ENCODE measurements at places on chromosomes 6 and 20.

DNA sequence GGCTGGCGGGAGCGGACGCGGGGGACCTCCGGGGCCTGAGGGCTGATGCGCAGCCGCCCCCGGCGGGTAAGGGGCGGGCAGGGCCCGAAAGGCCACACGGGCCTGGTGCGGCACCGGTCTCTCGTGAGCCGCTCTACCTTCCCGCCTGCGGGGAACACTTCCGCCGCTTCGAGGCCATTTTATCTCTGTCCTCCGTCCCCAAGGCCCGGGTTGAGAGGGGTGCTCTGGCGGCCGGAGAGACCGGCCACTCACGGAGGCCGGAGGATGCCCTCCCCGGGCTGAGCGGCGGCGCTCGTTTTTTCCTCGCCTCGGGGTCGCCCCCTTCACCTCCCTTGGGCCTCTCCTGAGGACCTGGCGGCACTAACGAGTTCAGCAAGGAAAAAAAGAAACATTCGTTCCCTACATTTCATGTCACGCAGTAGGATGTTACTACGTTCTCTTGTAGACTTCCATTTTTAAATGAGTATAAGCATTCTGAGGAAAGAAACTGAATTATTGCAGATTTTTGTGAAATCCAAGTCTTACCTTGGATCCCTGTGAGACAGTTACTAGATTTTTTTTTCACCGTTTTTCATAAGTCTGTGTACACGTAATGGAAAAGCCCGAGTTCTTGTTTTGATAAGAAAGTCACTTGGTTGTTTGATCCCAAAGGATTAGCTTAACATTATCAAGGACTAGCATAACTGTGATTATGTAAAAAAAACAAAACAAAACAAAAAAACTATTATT lies 575 bp downstream of the WTAP start:
- DNase-seq: peak; percentile 76

DNA sequence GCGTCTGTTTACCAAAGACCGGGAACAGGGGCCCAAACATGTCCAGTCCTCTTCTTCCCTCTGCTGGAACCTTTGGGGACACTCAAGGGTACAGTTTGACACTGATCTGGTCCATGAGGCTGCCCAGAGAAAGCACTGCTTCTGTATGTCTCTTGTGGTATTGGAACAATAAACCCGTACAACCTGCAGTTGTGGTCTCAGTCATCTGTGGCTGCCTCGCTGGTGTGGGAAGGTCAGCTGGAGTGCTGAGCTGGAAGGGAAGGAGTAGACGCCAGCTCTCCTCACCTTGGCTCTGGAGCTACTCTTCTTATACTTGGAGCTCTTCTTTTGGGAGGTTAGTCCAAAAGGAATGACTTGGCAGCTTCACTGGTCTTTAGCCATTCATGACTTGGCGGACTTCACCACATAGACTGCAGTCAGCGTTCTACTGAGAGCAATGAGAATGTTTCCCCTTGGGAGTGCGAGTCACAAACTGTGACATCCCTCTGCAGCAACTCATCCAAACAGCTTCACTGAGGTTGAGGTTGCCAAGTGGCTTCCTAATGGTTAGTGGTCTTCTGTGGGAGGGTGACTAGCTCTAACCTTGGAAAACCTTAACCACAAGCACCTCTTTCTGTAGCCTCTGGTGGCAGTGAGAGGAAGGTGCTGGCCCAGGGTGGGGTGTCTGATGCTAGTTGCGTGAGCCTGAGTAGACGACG lies 81.2 kb downstream of the ASXL1 start:
- DNase-seq: no peak

- no peak for DNase-seq
Measured at GRCh38 chr6:127918506-127919427, 17.9 kb upstream of the THEMIS start.

DNA sequence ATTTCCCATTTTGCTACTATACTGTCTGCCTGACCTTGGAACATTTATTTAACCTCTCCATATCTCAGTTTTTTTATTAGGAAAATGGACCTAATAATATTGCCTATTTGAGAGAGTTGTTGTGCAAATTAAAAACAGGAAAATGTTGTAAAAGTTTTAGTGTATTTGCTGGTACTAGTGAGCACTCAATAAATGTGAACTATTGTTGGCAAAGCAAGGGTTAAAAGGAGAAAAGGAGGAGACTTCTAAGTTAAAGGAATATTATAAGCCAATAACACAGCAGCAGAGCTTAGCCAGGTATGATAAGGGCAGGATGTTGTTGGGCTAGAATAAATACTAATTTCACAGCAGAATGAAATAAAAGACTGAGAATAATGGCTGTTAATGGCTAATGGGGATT lies 211.9 kb upstream of the FUT9 start:
- no peak for DNase-seq

- no peak for DNase-seq
Measured at GRCh38 chr6:15246666-15247499, 1.0 kb downstream of the JARID2 start.

GRCh38 chr6:16148498-16148897 lies 19.6 kb downstream of the MYLIP start:
- DNase-seq: no peak

DNA sequence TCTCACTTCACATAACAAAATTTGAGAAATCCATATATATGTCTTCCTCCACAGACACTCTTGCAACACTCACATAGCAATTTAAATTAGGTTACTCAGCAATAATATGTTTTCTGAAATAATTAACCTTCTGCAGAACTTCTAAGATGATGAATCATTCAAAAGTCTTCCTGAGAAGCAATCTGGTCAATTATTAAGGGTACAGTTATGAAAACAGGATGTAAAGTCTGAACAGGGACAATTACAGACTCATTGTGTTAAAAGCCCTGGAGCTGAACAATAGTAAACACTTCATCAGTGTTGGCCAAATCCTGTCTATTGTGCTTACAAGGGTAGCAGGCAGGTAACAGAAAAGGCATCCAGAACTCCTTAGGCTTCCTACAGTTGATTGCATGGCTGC lies 75.4 kb downstream of the FILIP1 start:
- no peak for DNase-seq

GRCh38 chr20:15544742-15545141 lies 1028.5 kb downstream of the KIF16B start:
- no peak for DNase-seq

- DNase-seq: no peak
Measured at GRCh38 chr20:2152317-2152716, 50.7 kb downstream of the STK35 start.

DNA sequence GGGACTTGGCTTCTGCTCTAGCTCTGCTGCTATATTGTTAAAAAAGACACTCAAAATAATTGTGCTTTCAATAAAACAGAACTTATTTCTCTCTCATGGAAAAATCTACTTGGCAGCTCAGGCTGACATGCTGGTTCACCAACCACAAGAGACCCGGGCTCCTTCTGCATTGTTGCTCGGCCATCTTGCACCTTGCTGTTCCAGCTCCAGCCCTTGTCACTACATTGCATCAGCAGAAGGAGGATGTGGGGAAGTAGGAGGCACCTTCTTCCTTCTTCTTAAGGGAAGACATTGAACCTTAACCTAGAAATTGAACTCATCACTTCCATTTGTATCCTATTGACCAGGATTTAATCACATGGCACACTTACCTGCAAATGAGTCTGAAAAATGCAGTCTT lies 6.6 kb upstream of the C20orf202 start:
- no peak for DNase-seq

DNA sequence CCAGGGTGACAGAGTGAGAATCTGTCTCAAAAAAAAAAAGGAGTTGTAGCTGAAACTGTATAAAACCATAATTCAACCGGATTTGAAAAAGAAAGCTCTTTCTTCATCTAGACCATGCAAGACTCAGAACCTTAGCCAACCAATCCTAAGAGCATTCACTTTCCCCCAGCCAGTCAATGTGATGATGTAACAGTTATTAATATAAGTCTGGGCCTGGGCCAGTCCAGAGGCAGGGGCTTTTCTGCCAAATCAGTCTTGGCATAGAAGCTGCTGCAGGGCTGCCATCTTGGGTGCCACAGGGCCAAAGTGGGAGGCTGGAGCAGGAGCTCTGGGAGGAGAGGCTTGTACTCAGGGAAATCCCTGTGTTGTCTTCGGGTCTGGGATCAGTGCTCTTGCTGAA lies 288.4 kb downstream of the CLIC5 start:
- DNase-seq: no peak

GRCh38 chr20:31718952-31719643 lies 3.6 kb downstream of the BCL2L1 start:
- no peak for DNase-seq

- DNase-seq: peak; percentile 38
Measured at GRCh38 chr6:30725713-30726505, 5.8 kb downstream of the TUBB start.

DNA sequence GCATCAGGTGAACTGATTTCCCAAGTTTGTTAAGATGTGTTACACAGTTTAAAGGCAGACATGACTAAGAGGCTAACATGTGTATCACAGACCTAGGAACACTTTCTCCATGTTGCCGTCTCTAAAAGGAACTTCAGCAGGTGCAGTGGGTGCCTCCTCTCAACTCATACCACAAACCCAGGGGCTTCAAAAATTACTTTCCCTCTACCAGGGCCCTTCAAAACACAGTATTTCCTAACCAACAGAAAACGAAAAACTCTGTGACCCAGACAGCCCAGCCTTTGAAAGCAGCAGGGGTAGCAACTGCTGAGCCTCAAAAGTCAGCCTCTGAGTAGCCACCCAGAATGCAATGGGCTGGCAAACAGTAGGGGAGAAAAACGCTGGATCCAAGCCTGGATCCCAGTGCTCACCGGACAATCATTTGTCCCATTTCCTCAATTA lies 28.5 kb downstream of the B4GALT5 start:
- DNase-seq: no peak

- DNase-seq: no peak
Measured at GRCh38 chr6:82772851-82773717, 292.6 kb downstream of the UBE3D start.

- no peak for DNase-seq
Measured at GRCh38 chr6:52727908-52728307, 35.4 kb downstream of the GSTA2 start.

DNA sequence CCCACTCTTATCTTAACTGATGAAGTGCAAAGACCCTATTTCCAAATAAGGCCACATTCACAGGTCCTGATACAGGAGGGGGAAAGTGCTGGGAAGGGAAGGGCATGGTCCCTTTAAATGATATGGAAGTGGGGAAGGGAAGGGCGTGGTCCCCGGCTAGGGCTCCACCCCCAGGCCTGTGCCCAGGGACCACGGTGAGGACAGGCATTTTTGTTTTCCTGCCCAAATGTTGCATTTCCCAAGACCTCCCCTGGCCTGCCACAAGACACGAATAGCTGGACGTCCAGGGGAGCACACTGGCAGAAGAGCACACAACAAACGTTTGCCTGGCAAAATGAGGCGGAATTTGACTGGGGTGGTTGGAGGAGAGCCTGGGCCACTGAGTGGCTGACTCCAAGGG lies 16.1 kb upstream of the HFE start:
- no peak for DNase-seq

DNA sequence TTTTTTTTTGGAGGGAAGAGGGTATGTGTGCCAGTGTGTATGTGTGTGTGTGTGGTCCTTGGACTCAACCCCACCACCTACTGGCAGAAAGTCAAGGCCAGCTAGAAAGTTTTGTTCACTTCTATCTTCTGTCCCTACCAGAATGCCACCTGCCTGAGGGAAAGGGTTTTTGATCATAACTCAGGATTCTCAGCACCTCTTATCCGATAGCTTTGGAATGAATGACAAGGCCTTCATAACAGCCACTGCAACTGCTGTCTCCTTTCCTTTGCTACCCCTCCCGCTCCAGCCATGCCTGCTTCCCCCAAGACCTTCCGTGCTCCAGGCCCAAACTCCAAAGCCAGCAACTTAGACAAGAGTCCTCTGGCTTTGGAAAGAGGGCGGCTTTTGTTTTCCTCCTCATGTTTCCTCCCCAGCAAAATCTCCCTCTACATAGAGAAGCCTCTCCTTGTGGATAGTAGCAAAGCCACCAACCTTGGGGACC lies 18.7 kb downstream of the BTN3A1 start:
- peak; percentile 62 for DNase-seq

DNA sequence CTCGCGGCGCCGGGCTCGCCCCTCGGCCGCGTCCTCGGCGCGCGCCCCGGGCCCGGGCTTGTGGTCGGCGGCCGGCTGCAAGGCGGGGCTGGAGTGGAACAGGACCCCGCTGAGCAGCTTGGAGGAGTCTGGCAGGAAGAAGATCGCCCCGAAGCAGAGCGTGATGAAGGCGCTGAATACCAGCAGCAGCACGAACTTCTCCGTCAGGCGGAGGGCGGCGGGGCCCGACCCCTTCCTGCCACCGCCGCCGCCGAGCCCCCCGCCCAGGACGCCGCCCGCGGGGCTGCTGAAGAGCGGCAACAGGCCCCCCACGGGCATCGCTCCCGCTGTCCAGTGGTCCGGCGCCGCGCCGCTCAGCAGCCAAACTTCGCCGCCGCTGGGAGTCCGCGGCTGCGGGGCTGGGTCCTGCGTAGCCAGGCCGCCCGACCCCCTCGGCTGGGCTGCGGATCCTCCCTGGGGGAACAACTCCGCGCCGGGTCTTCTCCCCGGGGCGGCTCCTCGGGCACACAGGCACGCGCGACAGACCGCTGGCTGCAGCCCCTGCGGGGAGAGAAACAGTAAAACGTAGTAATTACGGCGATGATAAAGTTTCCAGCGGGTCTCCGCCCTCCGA lies 707 bp downstream of the MAN1A1 start:
- DNase-seq: peak; percentile 63

DNA sequence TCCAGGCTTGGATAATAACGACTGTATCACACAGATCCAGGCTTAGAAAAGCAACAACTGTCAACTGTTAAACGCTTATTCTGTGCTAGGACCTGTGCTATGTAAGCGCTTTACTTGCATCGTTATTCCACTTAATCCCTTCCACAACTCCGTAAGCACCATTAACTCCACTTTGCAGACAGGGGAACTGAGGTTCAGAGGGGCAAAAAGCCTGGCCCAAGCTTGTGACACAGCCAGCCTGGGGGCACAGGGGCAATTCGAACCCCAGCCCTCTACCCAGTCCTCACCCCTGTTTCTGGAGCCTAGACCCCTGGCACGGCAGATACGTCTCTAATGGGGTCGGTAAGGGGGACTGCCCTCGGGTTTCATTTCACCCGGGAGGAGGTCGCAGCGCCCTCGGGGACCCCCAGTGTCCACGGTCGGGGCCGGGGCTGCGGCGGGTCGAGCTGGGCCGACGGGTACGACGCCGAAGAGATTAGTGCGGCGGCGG lies 411 bp downstream of the DSN1 start:
- peak; percentile 14 for DNase-seq

- DNase-seq: no peak
Measured at GRCh38 chr6:126873351-126873750, 245.1 kb upstream of the RSPO3 start.

DNA sequence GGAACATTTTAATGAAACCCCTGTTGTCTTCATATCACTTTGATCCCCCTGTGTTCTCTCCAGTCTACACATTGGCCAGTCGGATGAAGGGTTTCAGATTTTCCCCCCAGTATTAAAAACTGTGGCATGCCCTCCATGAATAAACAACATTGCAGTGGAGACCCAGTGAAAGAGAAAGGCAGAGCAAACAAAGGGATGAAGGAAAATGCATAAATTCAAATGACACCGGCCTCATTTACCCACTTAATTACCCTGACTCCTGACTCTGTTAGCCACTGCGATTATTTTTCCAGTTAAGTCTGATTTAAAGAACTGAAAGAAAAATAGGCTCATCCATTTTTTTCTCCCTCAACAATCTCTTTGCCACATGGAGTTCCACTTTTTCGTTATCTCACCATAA lies 569.2 kb downstream of the TFAP2B start:
- DNase-seq: no peak

GRCh38 chr6:11378639-11379038 lies 146.2 kb upstream of the NEDD9 start:
- DNase-seq: no peak

GRCh38 chr20:39253051-39253755 lies 291.1 kb downstream of the DHX35 start:
- DNase-seq: no peak
